Activated T-helper 2 cell treated with anti-CD3 and anti-CD28 coated beads, Interferon-gamma antibody, Interleukin-2, Interleukin-4, amounts not matched to agents 10 μg/mL and 5 μg/mL and 100 μg/mL, durations not matched to agents 14 hours and 24 hours and 36 hours (primary cell): ENCODE measurements at places on chromosomes 5 and 9. TPM values are rescaled to one million over a fixed set of nuclear protein-coding genes. Genes with fewer than 3 reads are reported as not detected.

- H3K27ac ChIP-seq = no peak overlapping the region
- H3K4me1 ChIP-seq = no peaks in the 10 kb centered on the region
- H3K4me3 ChIP-seq = no peak overlapping the region
- no peaks in the 10 kb centered on the region for H3K36me3 ChIP-seq
These were observed 22.1 kb downstream of the LAMC3 start for GRCh38 chr9:131031005-131031641.

GRCh38 chr5:122077366-122078115 is 518 bp downstream of the LOX start:
- H3K4me1 ChIP-seq = peaks cover 9% of the 10 kb centered on the region
- no peak overlapping the region for H3K27ac ChIP-seq
- no peak for DNase-seq
- no peaks in the 10 kb centered on the region for H3K36me3 ChIP-seq
- peak overlapping the region; percentile 56 for H3K4me3 ChIP-seq

GRCh38 chr5:154818471-154819116 is 31.8 kb downstream of the FAXDC2 start:
- no peak overlapping the region for H3K4me3 ChIP-seq
- H3K27ac ChIP-seq = peak overlapping the region; percentile 50
- H3K36me3 ChIP-seq = peaks cover 57% of the 10 kb centered on the region
- peaks cover 8% of the 10 kb centered on the region for H3K4me1 ChIP-seq

GRCh38 chr5:134503088-134503936 is 22.2 kb upstream of the JADE2 start:
- no peaks in the 10 kb centered on the region for H3K27me3 ChIP-seq
- peak; percentile 67 for DNase-seq

- no peak overlapping the region for H3K27ac ChIP-seq
- no peaks in the 10 kb centered on the region for H3K36me3 ChIP-seq
- H3K27me3 ChIP-seq = no peaks in the 10 kb centered on the region
- no peak overlapping the region for H3K4me3 ChIP-seq
- H3K4me1 ChIP-seq = no peaks in the 10 kb centered on the region
These were observed 257.1 kb downstream of the FBXL7 start for GRCh38 chr5:15757103-15757502.

DNA sequence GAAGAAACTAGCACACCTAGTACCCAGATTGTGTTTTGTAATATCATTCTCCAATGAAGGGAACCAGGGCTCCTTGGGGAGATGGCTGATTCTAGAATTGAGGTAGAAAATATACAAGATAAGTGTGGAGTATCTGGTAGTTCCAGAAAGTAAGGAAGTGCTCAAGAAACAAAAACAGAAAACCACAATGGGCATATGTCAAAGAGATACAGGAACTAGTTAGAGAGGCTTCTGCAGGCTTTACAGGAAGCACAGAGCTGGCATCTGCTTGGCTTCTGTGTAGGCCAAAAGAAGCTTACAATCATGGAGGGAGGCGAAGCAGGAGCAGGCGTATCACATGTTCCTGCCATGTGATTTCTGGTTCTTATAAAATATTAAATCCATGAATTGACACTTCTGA is 105.7 kb upstream of the TMEM161B start:
- no peaks in the 10 kb centered on the region for H3K27me3 ChIP-seq
- no peak for DNase-seq

DNA sequence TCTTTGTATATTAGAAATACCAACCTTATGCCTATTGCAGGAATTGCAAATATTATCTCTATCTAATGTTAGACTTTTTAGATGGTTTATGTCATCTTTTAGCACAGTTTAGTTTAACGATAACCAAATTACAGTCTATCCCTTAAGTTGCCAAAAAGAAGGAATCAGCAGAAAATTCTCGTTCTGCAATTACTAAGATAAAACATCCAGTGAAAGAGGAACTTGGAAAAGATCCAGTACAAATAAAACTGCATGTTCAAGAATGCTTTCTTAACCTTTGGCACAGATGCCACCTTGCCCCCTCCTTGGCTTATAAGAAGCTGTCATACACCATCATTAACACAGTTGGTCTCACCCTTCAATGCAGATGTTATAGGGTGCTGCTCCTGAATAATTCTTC is 124.0 kb downstream of the SEMA5A start:
- H3K27me3 ChIP-seq = no peaks in the 10 kb centered on the region
- H3K36me3 ChIP-seq = no peaks in the 10 kb centered on the region
- no peak overlapping the region for H3K27ac ChIP-seq
- no peak for DNase-seq
- H3K4me3 ChIP-seq = no peak overlapping the region
- H3K4me1 ChIP-seq = no peaks in the 10 kb centered on the region

- DNase-seq = no peak
- H3K4me3 ChIP-seq = no peak overlapping the region
- no peaks in the 10 kb centered on the region for H3K4me1 ChIP-seq
These were observed 1571.2 kb upstream of the C9orf72 start for GRCh38 chr9:29144476-29144875.

- H3K27me3 ChIP-seq = no peaks in the 10 kb centered on the region
- H3K27ac ChIP-seq = no peak overlapping the region
- H3K4me3 ChIP-seq = no peak overlapping the region
These were observed 21.0 kb upstream of the RAB14 start for GRCh38 chr9:121222524-121223171.

- H3K4me1 ChIP-seq = peaks cover 2% of the 10 kb centered on the region
- H3K36me3 ChIP-seq = peaks cover 5% of the 10 kb centered on the region
- no peak overlapping the region for H3K4me3 ChIP-seq
- no peak for DNase-seq
- no peak overlapping the region for H3K27ac ChIP-seq
These were observed 6.6 kb upstream of the RMND5B start for GRCh38 chr5:178123966-178124925.

DNA sequence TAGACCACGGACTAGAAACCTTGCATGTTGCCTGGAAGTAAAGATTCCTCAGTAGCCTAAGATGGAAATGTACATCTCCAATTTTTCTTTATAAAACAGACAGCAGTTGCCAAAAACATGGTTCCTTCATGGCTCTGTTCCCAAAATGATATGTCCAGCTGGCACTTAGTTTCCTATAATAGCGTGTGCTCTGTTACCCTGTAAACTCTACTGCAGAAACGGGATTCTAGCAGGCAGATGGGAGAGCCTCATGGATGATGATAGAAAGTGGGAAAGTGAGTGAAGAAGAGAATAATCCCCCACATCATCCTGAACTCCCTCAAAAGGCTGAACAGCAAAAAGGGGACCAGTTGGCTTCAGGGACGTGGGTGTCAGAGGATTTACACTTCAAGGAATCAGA is 118.2 kb downstream of the FRMD3 start:
- H3K27me3 ChIP-seq = no peaks in the 10 kb centered on the region
- H3K4me1 ChIP-seq = no peaks in the 10 kb centered on the region
- no peak overlapping the region for H3K4me3 ChIP-seq
- H3K27ac ChIP-seq = no peak overlapping the region
- no peaks in the 10 kb centered on the region for H3K36me3 ChIP-seq

GRCh38 chr5:178398901-178399700 is 166.5 kb upstream of the PHYKPL start:
- H3K27me3 ChIP-seq = no peaks in the 10 kb centered on the region
- no peak overlapping the region for H3K4me3 ChIP-seq
- no peak overlapping the region for H3K27ac ChIP-seq
- H3K36me3 ChIP-seq = no peaks in the 10 kb centered on the region
- no peak for DNase-seq
- no peaks in the 10 kb centered on the region for H3K4me1 ChIP-seq

- H3K27ac ChIP-seq = peak overlapping the region; percentile 97
- peaks cover 78% of the 10 kb centered on the region for H3K4me1 ChIP-seq
- no peaks in the 10 kb centered on the region for H3K27me3 ChIP-seq
- H3K36me3 ChIP-seq = peaks cover 19% of the 10 kb centered on the region
- peak; percentile 53 for DNase-seq
- H3K4me3 ChIP-seq = peak overlapping the region; percentile 75
These were observed 63.9 kb downstream of the SERINC5 start for GRCh38 chr5:80191991-80192398.

DNA sequence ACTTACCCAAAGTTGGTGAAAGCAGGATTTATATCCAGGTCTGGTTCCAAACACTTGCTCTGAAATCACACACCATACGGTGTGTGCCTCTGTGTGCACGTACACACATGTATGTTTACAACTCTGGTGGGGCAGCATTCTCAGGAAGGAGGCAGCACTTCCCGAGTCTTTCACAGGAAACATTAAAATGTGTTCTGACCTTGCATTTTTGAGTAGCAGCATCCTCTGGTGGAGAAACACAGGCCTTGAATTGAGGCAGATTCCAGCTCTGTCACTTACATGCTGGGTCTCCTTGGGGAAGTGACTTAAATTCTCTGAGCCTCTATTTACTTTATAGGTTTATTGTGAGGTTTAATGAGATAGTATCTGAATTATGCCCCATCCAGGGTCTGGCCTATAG is 126.4 kb downstream of the RGS3 start:
- peaks cover 48% of the 10 kb centered on the region for H3K36me3 ChIP-seq
- H3K4me3 ChIP-seq = no peak overlapping the region
- peak overlapping the region; percentile 35 for H3K27ac ChIP-seq
- no peak for DNase-seq
- no peaks in the 10 kb centered on the region for H3K27me3 ChIP-seq
- peaks cover 54% of the 10 kb centered on the region for H3K4me1 ChIP-seq

- H3K4me1 ChIP-seq = no peaks in the 10 kb centered on the region
- no peaks in the 10 kb centered on the region for H3K27me3 ChIP-seq
- no peak for DNase-seq
- H3K36me3 ChIP-seq = no peaks in the 10 kb centered on the region
These were observed 173.9 kb upstream of the TNC start for GRCh38 chr9:115291841-115292240.

DNA sequence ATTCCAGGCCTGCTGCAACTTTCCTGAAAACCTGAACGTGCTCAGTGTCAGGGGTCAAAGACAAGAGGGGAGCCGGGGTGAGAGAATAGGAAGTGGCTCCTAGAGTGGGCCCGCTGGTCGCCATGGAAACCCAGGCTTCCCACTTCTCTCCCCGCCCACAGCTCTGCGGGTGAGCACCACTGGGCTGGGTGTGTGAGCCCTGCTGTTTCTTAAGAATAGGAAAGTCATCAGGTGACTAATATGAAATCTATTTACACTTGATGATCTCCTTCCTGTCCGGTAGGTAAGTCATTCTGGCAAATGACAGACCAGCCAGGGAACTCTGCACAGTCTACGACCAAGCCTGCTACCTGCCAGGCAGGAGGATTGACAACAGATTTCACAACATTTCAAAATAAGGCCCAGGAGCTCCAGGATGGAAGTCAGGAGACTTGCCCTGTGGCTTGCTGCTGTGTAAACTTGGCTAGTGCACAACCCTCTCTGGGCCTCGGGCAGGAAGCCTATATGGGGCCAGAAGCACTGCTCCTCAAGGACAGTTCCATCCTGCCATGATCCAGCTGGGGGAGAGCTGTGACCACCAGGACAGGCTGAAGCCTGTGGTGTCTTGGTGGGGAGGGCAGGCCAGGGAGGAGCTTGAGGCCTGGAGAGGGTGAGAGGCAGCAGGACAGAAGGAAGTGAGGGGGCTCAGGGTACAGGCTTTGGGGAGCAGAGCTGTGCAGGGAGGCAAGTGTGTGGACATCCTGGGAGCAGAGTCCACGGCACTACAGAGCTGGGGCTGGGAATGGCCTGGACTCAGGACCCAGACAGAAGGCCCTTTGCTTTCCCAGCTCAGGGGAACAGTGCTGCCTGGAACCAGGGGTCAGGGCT is 60.6 kb downstream of the SHB start:
- peak overlapping the region; percentile 45 for H3K4me3 ChIP-seq
- peak overlapping the region; percentile 93 for H3K27ac ChIP-seq
- DNase-seq = no peak
- H3K27me3 ChIP-seq = no peaks in the 10 kb centered on the region

DNA sequence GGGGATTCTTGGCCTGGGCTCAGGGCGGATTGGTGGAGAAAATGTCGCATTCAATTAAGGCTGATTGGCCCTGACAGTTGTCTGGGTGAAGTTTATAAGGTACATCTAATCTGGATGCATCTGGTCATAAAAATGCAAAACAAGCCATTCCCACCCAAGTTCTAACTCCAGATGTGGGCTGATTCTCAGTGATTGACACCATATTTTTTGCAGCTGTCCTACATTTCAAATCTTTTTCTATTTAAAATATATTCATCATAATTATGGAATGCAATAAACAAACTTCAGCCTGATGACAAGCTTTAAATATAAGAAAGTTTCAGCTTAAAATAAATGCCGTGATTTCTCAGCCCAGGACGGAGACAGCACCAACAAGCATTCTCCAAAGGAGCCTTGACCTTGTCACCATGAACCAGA is 146.4 kb upstream of the SMIM23 start:
- DNase-seq = no peak
- H3K4me3 ChIP-seq = no peak overlapping the region
- peaks cover 5% of the 10 kb centered on the region for H3K27me3 ChIP-seq
- H3K27ac ChIP-seq = no peak overlapping the region
- no peaks in the 10 kb centered on the region for H3K36me3 ChIP-seq
- H3K4me1 ChIP-seq = no peaks in the 10 kb centered on the region

- peaks cover 7% of the 10 kb centered on the region for H3K27me3 ChIP-seq
- H3K4me3 ChIP-seq = no peak overlapping the region
- H3K4me1 ChIP-seq = peaks cover 32% of the 10 kb centered on the region
- H3K27ac ChIP-seq = peak overlapping the region; percentile 52
- H3K36me3 ChIP-seq = peaks cover 4% of the 10 kb centered on the region
- DNase-seq = no peak
These were observed 70.1 kb upstream of the SPATA31E1 start for GRCh38 chr9:87812375-87813118.

DNA sequence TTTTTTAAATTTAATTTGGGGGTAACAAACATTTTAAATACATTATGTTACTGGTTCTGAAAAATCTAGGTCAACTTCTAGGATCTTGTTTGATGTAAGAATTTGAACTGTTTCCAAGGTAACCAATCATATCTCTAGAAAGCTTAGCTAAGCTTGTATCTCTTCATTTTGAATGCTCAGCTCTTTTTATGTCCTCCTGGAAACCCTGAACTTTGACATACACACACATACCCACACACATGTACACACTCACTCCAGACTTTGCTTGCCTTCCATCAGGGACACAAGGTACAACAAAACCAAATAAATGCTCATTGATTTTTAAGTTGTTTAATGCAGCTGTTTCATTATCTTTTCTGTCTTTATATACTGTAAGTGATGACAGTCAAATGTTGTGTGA is 178.5 kb downstream of the RAB3C start:
- no peak overlapping the region for H3K27ac ChIP-seq
- H3K4me3 ChIP-seq = no peak overlapping the region
- peaks cover 35% of the 10 kb centered on the region for H3K4me1 ChIP-seq
- no peaks in the 10 kb centered on the region for H3K27me3 ChIP-seq
- H3K36me3 ChIP-seq = no peaks in the 10 kb centered on the region

- H3K27me3 ChIP-seq = no peaks in the 10 kb centered on the region
- no peak overlapping the region for H3K27ac ChIP-seq
- no peak for DNase-seq
- no peaks in the 10 kb centered on the region for H3K36me3 ChIP-seq
- no peak overlapping the region for H3K4me3 ChIP-seq
- H3K4me1 ChIP-seq = peaks cover 8% of the 10 kb centered on the region
These were observed 37.5 kb upstream of the DENND4C start for GRCh38 chr9:19193029-19193324.

The ENHO gene
- not detected in 2 replicates for total RNA-seq

The PAEP gene
- total RNA-seq = not detected in 2 replicates

The DNAI1 gene
- total RNA-seq = not detected in 2 replicates

The SLC6A3 gene
- not detected in 2 replicates for total RNA-seq

The PSD2 gene
- total RNA-seq = not detected in 2 replicates

The LCN15 gene
- not detected in 2 replicates for total RNA-seq

The TAF11L4 gene
- not detected in 2 replicates for total RNA-seq

The SLC22A4 gene
- total RNA-seq = 1.7 and 2.3 TPM in 2 replicates
